ENCODE measurements at places on chromosomes 1 and 21. TPM values are rescaled to one million over a fixed set of nuclear protein-coding genes. Genes with fewer than 3 reads are reported as not detected.

DNA sequence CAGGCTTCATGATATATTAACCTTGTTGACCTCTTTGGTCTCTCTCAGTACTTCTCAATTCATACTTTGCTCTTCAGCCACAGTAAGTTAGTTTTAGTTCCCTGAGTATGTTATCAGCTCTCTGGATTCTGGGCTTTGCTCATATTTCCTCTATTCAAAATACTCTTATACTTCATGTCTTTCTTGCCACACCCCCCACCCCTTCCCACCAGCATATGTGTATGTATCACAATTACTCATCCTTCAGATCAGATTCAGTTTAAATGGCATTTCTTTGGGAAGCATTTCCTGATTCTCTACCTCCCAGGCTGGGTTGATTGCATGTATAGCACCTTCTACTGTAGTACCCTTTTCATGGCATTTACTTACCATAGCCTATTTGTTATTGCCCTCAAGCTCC is 28.3 kb downstream of the SLC30A7 start:
- no peak overlapping the region for H3K27ac ChIP-seq
- H3K36me3 ChIP-seq, result peaks cover 15% of the 10 kb centered on the region
- H3K4me1 ChIP-seq, result peaks cover 46% of the 10 kb centered on the region
- no peak overlapping the region for H3K4me3 ChIP-seq
- peak; percentile 57 for DNase-seq
- no peaks in the 10 kb centered on the region for H3K27me3 ChIP-seq

GRCh38 chr1:244226435-244226834 is 175.4 kb downstream of the ZBTB18 start:
- H3K27me3 ChIP-seq, result peaks cover 7% of the 10 kb centered on the region
- no peaks in the 10 kb centered on the region for H3K4me1 ChIP-seq
- no peak for DNase-seq
- H3K4me3 ChIP-seq, result no peak overlapping the region

DNA sequence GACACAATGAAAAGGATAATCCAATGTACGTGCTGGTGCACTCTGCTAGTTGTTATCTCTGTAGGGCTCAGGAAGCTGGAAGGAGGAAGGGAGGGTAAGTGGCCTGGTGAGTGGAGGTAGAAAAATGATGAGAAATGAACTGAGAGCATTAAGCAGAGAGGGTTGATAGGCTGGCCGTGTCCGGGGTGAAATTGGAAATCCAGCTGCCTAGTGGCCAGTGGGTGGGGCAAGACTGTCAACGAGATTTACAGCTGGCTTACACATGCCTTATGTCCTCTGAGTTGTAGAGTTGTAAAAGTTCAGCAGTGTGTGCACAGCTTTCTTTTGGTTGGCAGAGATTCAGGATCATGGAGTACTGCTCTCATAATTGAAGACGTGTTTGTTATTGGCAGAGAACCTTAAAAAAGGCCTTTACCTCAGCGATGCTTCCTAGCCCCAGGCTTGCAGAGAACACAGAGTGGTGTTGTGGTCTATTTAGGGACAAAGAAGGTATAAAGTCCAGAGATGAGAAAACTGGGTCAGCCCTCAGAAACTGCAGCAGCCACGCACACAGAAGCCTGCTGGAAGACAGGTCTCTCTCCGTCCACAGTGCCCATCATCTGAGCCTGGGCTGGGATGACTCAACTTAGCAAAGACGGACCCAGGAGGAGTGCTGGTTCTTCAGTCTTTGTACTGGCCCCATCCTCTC is 132.4 kb downstream of the EDEM3 start:
- H3K4me1 ChIP-seq, result no peaks in the 10 kb centered on the region
- H3K27ac ChIP-seq, result no peak overlapping the region
- no peak for DNase-seq

GRCh38 chr1:86951430-86951829 is 37.0 kb downstream of the HS2ST1 start:
- H3K4me1 ChIP-seq, result peaks cover 7% of the 10 kb centered on the region
- H3K36me3 ChIP-seq, result no peaks in the 10 kb centered on the region
- H3K4me3 ChIP-seq, result no peak overlapping the region
- H3K27me3 ChIP-seq, result no peaks in the 10 kb centered on the region
- no peak overlapping the region for H3K27ac ChIP-seq

DNA sequence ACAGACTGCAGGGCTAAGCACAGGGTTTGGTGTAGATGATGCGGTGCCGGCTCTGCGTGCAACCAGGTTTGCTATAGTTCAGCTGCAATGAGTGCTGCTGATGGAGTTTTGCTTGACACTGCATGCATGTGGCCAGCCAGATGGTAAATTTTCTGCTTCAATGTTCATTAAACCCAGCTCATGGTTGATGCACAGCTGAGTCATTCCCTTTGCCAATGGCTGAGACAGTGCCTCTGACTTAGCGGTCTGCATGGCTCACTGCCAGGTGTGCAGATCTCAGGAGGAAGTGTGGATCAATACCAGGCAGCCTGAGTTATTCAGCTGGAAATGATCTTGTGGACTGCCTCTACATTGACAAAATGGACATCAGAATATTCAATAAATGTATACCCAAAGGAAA is 172.7 kb upstream of the ZP4 start:
- H3K4me1 ChIP-seq, result no peaks in the 10 kb centered on the region
- no peaks in the 10 kb centered on the region for H3K36me3 ChIP-seq
- DNase-seq, result no peak
- H3K4me3 ChIP-seq, result no peak overlapping the region
- H3K27me3 ChIP-seq, result no peaks in the 10 kb centered on the region

DNA sequence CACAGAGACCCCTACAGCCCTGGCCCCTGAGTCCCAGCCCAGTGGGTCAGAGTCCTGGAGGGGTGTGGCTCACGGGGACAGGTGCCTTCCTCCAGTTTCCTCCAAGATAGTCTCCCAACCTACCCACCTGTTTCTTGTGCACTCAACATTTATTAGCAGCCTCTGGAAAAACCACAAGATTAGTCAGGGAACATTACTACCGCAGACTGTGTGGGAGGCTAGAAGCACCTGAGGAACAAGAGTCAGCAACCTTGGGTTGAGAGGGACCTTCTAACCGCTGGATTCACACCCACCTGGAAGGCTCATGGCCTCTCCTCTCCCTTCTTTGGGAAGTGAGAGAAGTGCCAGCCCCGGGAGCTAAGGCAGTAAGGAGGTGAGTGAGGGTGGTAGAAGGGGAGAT is 22.5 kb upstream of the IKBKE start:
- H3K27me3 ChIP-seq, result no peaks in the 10 kb centered on the region
- no peaks in the 10 kb centered on the region for H3K4me1 ChIP-seq
- no peaks in the 10 kb centered on the region for H3K36me3 ChIP-seq
- H3K27ac ChIP-seq, result no peak overlapping the region
- no peak for DNase-seq
- H3K4me3 ChIP-seq, result no peak overlapping the region

Gene ATP1A4
- total RNA-seq, result not detected

GRCh38 chr1:116113615-116114014 is 2.4 kb downstream of the MAB21L3 start:
- no peak for DNase-seq
- peaks cover 3% of the 10 kb centered on the region for H3K27me3 ChIP-seq
- H3K36me3 ChIP-seq, result no peaks in the 10 kb centered on the region
- peaks cover 2% of the 10 kb centered on the region for H3K4me1 ChIP-seq
- no peak overlapping the region for H3K4me3 ChIP-seq
- no peak overlapping the region for H3K27ac ChIP-seq

- DNase-seq, result no peak
- no peak overlapping the region for H3K27ac ChIP-seq
- no peaks in the 10 kb centered on the region for H3K36me3 ChIP-seq
These were observed 183.7 kb upstream of the FAM78B start for GRCh38 chr1:166350490-166350889.

Measured in activated CD8-positive, alpha-beta T cell treated with anti-CD3 and anti-CD28 coated beads for 36 hours (primary cell).